ENCODE measurements at places on chromosomes 3 and 15. TPM values are rescaled to one million over a fixed set of nuclear protein-coding genes. Genes with fewer than 3 reads are reported as not detected.

HTD2 gene
- total RNA-seq = 8.8 TPM

CP gene
- total RNA-seq = not detected

AGBL1 gene
- total RNA-seq = not detected

C15orf61 gene
- total RNA-seq = 6.3 TPM

TMEM207 gene
- not detected for total RNA-seq

ATP13A4 gene
- not detected for total RNA-seq

CYP1A2 gene
- total RNA-seq = not detected

ROPN1 gene
- total RNA-seq = not detected

PLSCR5 gene
- not detected for total RNA-seq

PLA2G4F gene
- total RNA-seq = not detected

RPL32 gene
- 1,490 TPM for total RNA-seq

CFAP20DC gene
- 2.0 TPM for total RNA-seq

GOLGA8R gene
- total RNA-seq = not detected

TERC gene
- total RNA-seq = 12.6 TPM

PLSCR4 gene
- 9.2 TPM for total RNA-seq

CCR2 gene
- total RNA-seq = not detected

Data from HFFc6 (cell line).